ENCODE measurements at places on chromosomes 1 and 21. TPM values are rescaled to one million over a fixed set of nuclear protein-coding genes. Genes with fewer than 3 reads are reported as not detected.

PM20D1 gene
- not detected for total RNA-seq

COL8A2 gene
- 11.0 TPM for total RNA-seq

DISC1 gene
- total RNA-seq: 4.7 TPM

PAQR6 gene
- total RNA-seq: not detected

CFAP298 gene
- 14.1 TPM for total RNA-seq

DNALI1 gene
- total RNA-seq: 13.7 TPM

KIF26B gene
- total RNA-seq: 20.9 TPM

KLHDC8A gene
- not detected for total RNA-seq

LHX8 gene
- total RNA-seq: not detected

CORT gene
- 0.36 TPM for total RNA-seq

TMPRSS15 gene
- total RNA-seq: not detected

ATP1A4 gene
- not detected for total RNA-seq

HES3 gene
- total RNA-seq: not detected

OR6Y1 gene
- total RNA-seq: not detected

ERG gene
- 9.9 TPM for total RNA-seq

HEYL gene
- not detected for total RNA-seq

MRPL9 gene
- total RNA-seq: 57.6 TPM

AK5 gene
- total RNA-seq: 13.5 TPM

NCDN gene
- total RNA-seq: 24.4 TPM

FAM72A gene
- total RNA-seq: 2.9 TPM

AIRE gene
- not detected for total RNA-seq

FNDC5 gene
- total RNA-seq: 0.99 TPM

UBL4B gene
- not detected for total RNA-seq

SPAG17 gene
- 0.09 TPM for total RNA-seq

OR2G6 gene
- total RNA-seq: not detected

TRIM45 gene
- total RNA-seq: 3.3 TPM

RCC1 gene
- total RNA-seq: 101 TPM

PTCH2 gene
- total RNA-seq: 0.36 TPM

LRRC38 gene
- not detected for total RNA-seq

SPRR2G gene
- not detected for total RNA-seq

RGS4 gene
- total RNA-seq: 255 TPM

HSD3B2 gene
- not detected for total RNA-seq

VANGL2 gene
- not detected for total RNA-seq

POFUT2 gene
- 48.6 TPM for total RNA-seq

CD247 gene
- total RNA-seq: 0.16 TPM

WLS gene
- 27.3 TPM for total RNA-seq

PPM1J gene
- total RNA-seq: 0.63 TPM

SYCP1 gene
- not detected for total RNA-seq
